HS-27A (cell line): ENCODE measurements at places on chromosomes 2 and 18.

- no peak for DNase-seq
Measured at GRCh38 chr18:1308686-1309085, 404.0 kb downstream of the ADCYAP1 start.

GRCh38 chr18:23226930-23227725 lies 91.8 kb downstream of the CABLES1 start:
- no peak for DNase-seq

DNA sequence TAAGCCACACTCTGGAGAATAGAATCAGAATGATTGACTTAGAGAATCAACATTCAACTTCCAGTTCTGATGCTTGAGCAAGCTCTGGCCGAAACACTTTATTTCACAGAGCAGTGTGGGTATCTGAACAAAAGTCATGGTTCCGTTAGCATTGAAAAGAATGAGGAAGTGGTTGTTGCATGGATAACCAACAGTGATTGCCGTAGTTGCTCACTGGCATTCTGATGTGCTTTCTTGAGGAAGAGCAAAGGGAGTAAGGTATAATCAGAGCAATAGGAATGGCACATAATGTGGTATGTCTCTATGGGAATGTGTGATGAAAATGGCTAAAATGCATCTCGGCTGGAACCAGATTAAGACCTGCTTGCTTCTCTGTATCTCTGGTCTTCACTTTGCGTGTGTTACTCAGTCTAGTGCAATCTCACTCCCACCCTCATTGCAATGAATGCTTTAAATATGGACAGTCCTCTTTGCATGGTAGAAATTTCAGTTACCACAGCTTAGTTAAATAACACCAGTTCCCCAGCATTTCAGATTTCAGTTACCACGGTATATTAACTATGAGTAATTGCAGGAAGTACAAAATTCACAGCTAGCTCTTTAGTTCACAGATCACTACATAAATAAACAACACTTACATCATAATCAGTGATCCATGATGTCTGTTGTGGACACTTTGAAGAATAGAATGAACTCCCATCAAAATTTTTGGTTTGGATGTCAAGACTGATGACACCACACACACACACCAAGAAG lies 7.8 kb upstream of the RAB12 start:
- DNase-seq: no peak

DNA sequence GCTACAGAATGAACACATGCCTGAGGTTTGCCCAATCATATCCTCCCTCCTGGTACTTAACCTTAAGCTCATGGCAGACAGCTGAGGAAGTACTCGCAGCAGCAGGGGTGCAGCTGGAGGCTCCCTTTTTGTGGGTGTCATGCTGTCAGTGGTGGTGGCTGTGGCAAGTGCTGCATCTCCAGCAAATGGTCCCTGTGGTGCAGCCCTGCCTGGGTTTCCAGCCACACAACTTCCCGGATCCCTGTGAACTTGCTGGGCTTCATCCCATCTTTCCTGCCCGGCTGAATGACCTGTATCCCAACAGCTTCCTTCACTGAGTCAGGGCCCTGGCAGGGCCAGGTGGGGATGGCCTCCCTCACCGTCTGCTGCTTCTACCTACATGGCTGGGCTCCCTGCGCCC lies 5.0 kb downstream of the TMEM185B start:
- DNase-seq: no peak

- DNase-seq: no peak
Measured at GRCh38 chr2:134466141-134466540, 212.3 kb downstream of the MGAT5 start.

- no peak for DNase-seq
Measured at GRCh38 chr2:205287316-205287715, 395.0 kb upstream of the NRP2 start.
